ENCODE measurements at places on chromosomes 3 and 15. TPM values are rescaled to one million over a fixed set of nuclear protein-coding genes. Genes with fewer than 3 reads are reported as not detected.

The TIPARP gene
- polyA plus RNA-seq, result 5.2 TPM

The MAP1A gene
- 3.4 TPM for polyA plus RNA-seq

The TRH gene
- polyA plus RNA-seq, result 2.6 TPM

The TMEM266 gene
- 17.6 TPM for polyA plus RNA-seq

The TRPM1 gene
- not detected for polyA plus RNA-seq
